Natural killer cell (primary cell): ENCODE measurements at places on chromosomes 5 and 9. TPM values are rescaled to one million over a fixed set of nuclear protein-coding genes. Genes with fewer than 3 reads are reported as not detected.

Gene CTXN3
- total RNA-seq, result not detected

Gene TLN1
- 528 TPM for total RNA-seq

DNA sequence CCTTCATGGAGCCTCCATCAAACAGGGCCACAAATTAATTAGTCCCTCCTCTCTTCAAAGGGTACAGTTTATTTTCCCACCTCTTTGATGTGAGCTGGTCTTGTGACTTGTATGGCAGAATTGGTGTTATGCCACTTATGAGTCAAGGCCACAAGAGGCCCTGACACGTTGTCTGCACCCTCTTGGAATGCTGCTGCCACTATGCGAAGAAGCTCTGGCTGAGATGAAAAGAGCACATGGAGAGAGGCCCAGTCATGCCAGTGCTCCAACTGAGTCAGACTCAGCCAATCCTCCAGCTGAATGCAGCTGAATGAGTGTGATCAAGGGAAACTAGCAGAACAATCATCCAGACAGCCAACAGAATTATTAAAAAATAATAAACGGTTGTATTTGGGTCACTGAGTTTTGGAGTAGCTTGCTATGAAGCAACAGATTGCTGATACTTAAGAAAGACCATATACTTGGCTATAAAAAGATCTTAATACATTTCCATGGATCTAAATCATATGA lies 128.3 kb downstream of the MARCHF11 start:
- H3K27ac ChIP-seq, result no peak overlapping the region
- H3K27me3 ChIP-seq, result no peaks in the 10 kb centered on the region
- no peaks in the 10 kb centered on the region for H3K36me3 ChIP-seq
- no peak overlapping the region for H3K4me3 ChIP-seq
- no peak for DNase-seq

DNA sequence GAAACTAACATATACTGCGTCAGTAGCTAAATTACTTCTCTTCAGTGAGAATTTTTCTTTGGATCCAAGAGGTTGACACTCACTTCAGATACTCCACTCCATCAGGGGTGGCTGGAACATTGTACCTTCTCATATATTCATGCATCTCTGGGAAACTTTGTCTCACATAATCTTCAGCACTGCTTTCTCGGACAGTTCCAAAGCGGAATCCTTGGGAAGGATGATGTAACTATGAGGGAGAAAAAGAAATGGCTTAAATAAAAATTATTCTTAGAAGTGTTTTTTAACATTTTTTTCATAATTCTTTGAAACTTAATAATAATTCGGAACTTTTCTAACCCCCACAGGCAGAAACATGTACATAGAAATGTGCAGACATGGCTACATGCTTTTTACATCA lies 33.4 kb upstream of the PPP3R2 start:
- no peaks in the 10 kb centered on the region for H3K27me3 ChIP-seq
- DNase-seq, result no peak
- H3K4me3 ChIP-seq, result no peak overlapping the region
- no peak overlapping the region for H3K27ac ChIP-seq

DNA sequence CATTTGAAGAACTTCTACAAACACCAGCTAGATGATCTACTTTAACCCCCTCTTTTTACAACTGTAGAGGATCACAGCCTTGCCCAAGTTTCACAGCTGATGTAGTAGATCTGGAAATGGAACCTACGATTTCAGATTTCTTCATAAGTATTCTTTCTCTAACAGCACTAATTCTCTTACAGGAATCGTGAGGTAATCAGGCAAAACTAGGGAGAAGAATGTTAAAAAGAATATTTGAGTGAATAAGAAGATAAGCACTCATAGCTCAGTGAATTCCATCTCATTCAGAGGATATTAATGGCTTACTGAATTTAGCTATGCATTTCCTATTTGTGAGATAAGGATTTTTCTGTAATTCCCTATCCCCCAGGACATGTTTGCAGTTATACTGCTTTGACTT lies 42.1 kb downstream of the NADK2 start:
- H3K27ac ChIP-seq, result no peak overlapping the region
- DNase-seq, result no peak
- H3K4me1 ChIP-seq, result no peaks in the 10 kb centered on the region
- no peaks in the 10 kb centered on the region for H3K27me3 ChIP-seq
- no peak overlapping the region for H3K4me3 ChIP-seq

- no peaks in the 10 kb centered on the region for H3K36me3 ChIP-seq
- no peaks in the 10 kb centered on the region for H3K4me1 ChIP-seq
- no peak overlapping the region for H3K4me3 ChIP-seq
- DNase-seq, result no peak
- no peak overlapping the region for H3K27ac ChIP-seq
Measured at GRCh38 chr9:36848946-36849345, 185.1 kb downstream of the PAX5 start.

DNA sequence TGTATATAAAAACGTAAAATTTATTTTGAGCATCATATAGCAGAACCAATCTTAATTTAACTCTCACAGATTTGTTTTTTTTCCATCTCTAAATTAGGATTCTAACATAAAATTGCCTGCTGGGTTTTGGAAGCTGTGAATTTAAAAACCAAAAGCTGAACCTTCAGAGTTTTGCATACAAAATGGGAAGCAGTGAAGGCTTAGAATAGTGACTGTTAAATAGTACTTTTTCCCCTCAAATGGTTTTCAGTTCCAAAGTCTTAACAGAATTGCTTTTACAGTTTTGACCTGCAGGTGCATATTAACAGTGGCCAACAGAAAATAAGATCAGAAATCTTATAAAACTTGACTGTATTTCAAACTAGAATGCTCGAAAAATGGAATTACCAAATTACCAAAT lies 55.1 kb upstream of the LVRN start:
- no peaks in the 10 kb centered on the region for H3K36me3 ChIP-seq
- H3K27me3 ChIP-seq, result no peaks in the 10 kb centered on the region
- H3K27ac ChIP-seq, result no peak overlapping the region
- no peak overlapping the region for H3K4me3 ChIP-seq
- H3K4me1 ChIP-seq, result no peaks in the 10 kb centered on the region
- DNase-seq, result no peak

Gene SH2D3C
- 42.8 TPM for total RNA-seq

DNA sequence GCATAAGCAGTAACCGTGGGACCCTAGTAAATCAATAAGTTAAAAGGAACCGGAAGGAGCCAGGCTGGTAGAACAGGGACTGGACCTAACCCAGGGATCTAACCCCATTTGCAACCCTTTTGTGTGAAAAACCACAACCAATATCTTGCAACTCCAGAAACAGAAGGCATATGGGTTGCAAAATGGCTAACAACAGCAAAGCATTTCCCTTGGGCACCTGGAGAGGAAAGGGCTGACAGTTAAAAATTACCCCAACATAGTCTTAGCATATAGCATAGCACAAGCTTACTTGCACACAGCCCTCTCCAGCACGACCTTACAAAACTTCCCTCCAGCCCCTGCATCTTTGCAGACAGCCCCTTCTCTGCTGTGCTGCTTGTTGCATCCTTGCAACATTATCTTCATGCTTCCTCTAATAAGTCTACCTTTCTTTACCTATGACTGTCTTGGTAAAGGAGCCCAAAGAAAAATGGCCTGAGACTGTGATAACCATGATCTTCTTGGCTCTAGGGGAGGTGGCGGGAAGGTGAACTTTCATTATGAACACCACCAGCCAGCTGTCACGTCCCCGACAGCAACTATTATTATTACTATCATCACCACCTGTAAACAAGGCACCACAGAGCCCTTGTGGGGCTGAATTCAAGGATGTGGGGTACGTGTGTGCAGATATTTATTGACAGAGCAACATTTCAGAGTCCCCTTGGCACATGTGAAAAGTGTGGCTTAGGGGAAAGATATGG lies 49.8 kb downstream of the PRRC1 start:
- H3K4me1 ChIP-seq, result no peaks in the 10 kb centered on the region
- no peaks in the 10 kb centered on the region for H3K27me3 ChIP-seq
- no peak overlapping the region for H3K4me3 ChIP-seq
- no peak overlapping the region for H3K27ac ChIP-seq

Gene SPAG8
- total RNA-seq, result 2.4 TPM

- H3K4me1 ChIP-seq, result no peaks in the 10 kb centered on the region
- no peak overlapping the region for H3K4me3 ChIP-seq
- H3K27ac ChIP-seq, result no peak overlapping the region
- no peaks in the 10 kb centered on the region for H3K36me3 ChIP-seq
- H3K27me3 ChIP-seq, result no peaks in the 10 kb centered on the region
- DNase-seq, result no peak
Measured at GRCh38 chr9:30722065-30722464, 1662.4 kb upstream of the ACO1 start.

Gene OBP2B
- not detected for total RNA-seq

GRCh38 chr9:79936336-79936735 lies 364.6 kb downstream of the TLE4 start:
- no peaks in the 10 kb centered on the region for H3K36me3 ChIP-seq
- H3K4me3 ChIP-seq, result no peak overlapping the region
- DNase-seq, result no peak
- no peak overlapping the region for H3K27ac ChIP-seq
- H3K4me1 ChIP-seq, result no peaks in the 10 kb centered on the region

GRCh38 chr5:1139331-1140170 lies 27.7 kb upstream of the SLC12A7 start:
- H3K27me3 ChIP-seq, result no peaks in the 10 kb centered on the region
- peaks cover 14% of the 10 kb centered on the region for H3K4me1 ChIP-seq
- DNase-seq, result no peak
- H3K27ac ChIP-seq, result no peak overlapping the region

DNA sequence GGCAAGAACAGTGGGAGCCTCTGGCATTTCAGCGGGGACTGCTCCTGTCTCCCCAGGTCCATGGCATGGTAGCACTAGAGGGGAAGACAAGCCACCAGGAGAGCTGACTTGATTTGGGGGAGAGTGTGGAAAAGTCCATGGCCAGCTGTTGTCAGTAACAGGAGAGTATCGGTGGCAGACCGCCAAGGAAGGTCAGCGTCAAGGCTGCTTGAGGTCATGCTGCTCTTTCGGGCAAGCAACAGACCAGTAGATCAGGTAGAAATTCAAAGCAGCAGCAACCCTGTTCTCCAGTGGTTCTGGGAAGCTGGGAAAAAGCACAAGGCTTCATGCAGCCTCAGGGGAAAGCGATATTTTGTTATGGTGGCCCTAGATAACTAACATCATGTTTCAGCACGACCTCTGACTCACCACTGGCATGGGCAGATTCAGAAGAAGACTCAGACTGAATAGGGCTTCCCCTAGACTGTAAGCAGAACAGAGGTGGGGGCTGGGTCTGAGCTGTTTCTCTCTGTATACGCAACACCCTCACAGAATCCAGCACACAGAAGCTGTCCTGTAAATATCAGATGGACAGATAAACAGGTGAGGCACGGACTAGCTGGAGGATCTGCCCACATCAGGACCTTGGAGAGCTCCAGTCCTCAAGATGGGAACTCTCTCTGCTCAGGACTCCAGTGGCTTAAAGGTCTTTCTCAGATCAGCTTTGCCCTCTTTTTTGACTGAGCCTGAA lies 35.2 kb upstream of the PLEKHG4B start:
- no peak overlapping the region for H3K27ac ChIP-seq
- H3K27me3 ChIP-seq, result peaks cover 20% of the 10 kb centered on the region
- H3K4me3 ChIP-seq, result no peak overlapping the region
- H3K36me3 ChIP-seq, result no peaks in the 10 kb centered on the region
- H3K4me1 ChIP-seq, result peaks cover 10% of the 10 kb centered on the region
- no peak for DNase-seq

Gene PCDHGB6
- 5.9 TPM for total RNA-seq

Gene SPINK4
- total RNA-seq, result not detected

DNA sequence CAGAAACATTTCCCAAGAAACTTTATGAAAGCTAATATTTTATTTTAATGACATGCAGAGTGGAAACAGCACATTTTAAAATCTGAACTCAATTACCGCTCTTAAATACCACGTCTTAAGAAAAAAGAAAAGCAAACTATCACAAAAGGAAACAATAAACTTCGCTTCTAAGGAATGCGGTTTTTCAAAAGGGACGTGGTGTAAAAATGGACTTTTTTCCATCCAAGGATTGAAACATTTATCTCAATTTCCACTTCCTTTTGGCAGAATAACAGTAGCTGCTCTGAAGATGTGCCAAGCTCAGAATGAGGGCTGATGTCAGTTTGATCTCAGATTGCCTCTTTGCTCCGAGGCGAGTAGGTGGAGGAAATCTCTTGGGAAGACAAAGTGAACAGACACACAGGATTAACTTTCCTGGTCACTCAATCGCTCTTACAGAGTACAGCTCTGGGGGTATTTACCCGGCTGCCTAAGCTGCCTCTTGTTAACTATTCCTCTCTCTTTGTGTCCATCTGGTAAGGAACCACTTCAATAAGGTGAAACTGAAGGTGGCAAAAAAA lies 158.5 kb downstream of the TRPM6 start:
- H3K27ac ChIP-seq, result no peak overlapping the region

GRCh38 chr5:130488252-130488651 lies 584.0 kb downstream of the CHSY3 start:
- H3K27ac ChIP-seq, result no peak overlapping the region
- H3K27me3 ChIP-seq, result no peaks in the 10 kb centered on the region
- H3K36me3 ChIP-seq, result no peaks in the 10 kb centered on the region
- no peaks in the 10 kb centered on the region for H3K4me1 ChIP-seq

DNA sequence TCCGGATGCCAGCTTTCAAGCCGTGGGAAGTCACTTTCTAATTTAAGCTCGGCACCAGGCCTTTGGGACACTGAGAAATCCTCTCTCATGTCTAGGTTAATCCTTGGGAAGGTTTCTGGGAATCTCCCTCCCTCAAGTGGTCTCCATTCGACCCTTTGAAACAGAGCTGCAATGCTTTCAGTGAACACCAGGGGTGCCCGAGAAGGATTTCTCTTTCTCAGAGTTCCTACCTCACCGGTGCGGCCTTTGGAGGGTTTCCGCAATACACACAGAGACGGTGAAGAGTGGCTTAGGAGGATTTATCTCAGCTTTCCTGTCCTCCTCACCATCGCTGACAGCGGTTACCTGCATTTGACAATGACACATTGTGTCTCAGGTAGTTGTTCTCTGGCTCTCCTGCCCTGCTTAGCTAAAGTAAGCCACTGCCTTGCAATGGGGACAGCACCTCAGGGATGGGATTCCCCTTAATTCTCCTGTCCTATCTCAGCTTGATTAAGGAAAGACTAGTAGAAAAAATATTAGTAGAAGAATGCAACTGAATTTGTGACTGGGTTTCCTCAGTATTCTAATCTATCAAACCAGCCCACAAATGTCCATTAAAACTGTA lies 180.6 kb downstream of the GABRG2 start:
- no peaks in the 10 kb centered on the region for H3K27me3 ChIP-seq
- no peaks in the 10 kb centered on the region for H3K4me1 ChIP-seq
- no peak overlapping the region for H3K27ac ChIP-seq
- no peak overlapping the region for H3K4me3 ChIP-seq
- DNase-seq, result no peak
- H3K36me3 ChIP-seq, result no peaks in the 10 kb centered on the region

GRCh38 chr5:82106207-82106606 lies 134.4 kb downstream of the ATG10 start:
- H3K27ac ChIP-seq, result no peak overlapping the region
- no peaks in the 10 kb centered on the region for H3K27me3 ChIP-seq
- no peaks in the 10 kb centered on the region for H3K36me3 ChIP-seq
- no peak for DNase-seq
- no peaks in the 10 kb centered on the region for H3K4me1 ChIP-seq
- H3K4me3 ChIP-seq, result no peak overlapping the region
